ENCODE measurements at places on chromosomes 6 and 20.

- DNase-seq: no peak
Measured at GRCh38 chr6:19443411-19443810, 393.8 kb upstream of the ID4 start.

- DNase-seq: peak; percentile 49
Measured at GRCh38 chr6:33815854-33816253, 12.1 kb upstream of the MLN start.

DNA sequence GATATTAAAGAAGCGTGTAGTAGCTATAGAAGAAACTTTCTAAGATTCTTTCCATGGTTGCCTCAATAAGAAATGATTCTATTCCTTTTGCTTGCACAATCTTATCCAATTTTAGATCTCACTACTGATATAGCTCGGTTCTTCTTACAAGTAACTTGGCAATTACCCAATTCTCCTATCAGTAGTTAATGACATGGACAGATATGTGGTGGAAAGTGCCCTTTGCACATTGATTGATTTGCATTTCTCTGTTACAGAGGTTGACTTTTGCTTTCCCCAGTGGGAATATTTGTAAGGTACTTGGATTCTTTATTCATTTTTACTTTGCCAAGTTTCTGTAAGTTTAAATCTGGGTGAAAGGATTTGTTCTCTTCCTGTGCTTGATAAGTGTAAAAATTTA, 93.7 kb upstream of the QKI start:
- DNase-seq: no peak

DNA sequence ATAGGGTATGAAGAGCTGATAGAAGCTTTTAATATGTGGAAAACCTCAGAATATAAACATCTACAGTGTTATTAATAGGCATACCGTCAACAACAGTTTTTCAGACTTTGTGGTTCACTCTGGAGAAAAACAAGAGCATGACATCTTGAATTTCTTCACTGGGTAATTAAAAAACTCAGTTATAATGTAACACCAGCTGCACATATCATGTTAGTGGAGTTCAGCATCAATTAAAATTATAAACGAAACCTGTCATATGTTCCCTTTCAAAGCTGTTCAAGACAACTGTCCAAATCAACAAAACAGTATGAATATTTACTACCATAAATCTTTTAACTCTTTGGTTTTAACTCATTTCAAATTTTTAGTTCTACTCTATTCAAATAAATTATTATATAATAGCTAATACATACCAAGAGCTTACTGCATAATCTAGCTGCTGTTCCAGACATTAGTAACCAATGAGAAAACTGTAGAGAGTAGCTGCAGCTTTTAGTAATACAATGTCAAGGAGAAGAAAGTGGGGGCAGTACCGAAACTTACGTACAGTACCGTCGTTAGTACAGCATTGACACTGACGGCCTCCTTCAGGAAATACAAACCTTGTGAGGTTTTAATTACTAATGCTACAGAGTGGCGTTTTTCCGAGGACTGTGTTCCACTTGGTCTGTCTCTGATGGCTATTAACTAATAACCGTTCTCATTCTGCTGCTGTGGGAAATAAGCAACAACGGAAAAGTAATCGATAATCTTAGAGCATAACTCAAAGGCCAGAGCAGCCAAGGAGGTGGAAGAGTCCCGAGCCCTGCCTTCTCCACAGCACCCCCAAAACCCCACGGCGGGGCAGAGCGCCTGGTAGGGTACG, 532 bp upstream of the PM20D2 start:
- DNase-seq: peak; percentile 80

DNA sequence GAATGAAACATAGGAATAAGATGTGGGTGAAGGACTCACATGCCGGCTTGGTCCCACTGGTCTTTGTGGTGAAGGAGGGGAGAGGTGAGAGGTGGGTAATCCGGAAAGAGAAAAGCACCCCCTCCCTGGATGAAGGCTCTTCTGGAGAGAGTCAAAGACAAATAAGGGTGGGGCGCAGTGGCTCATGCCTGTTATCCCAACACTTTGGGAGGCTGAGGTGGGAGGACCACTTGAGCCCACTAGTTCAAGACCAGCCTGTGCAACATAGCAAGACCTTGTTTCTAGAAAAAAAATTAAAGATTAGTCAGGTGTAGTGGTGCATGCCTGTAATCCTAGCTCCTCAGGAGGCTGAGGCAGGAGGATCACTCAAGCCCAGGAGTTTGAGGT, 3.1 kb downstream of the LTB start:
- DNase-seq: no peak

- no peak for DNase-seq
Measured at GRCh38 chr6:35357677-35358076, 15.3 kb downstream of the PPARD start.

GRCh38 chr6:10073341-10073740, 341.5 kb downstream of the TFAP2A start:
- no peak for DNase-seq

DNA sequence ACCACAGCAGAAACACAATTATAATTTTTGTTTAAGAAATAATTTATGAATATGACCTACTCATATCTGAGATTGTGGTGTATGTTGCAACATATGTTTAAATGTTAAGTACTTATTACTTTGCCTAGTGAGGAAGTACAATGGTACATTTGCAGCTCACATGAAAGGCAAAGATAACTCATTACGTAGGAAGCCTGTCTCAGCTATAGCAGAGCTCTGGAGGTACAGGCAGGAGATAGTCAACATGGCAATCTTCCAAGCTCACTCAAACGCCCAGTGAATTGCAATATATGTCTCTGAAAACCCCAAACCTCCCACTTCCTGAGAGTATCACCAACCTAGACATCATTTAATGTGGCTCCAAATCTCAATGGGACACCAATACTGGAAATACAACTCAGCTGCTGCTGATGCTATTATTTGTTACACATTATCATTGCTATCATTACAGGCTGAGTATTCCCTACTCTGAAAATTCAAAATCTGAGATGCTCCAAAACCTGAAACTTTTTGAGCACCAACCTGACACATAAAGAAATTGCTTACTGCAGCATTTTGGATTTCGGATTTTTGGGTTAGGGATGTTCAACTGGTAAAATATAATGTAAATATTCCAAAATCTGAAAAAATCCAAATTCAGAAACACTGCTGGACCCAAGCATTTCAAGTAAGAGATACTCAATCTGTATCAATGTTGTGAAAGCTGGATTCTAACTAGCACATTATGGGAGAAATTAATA, 25.1 kb upstream of the GSTA4 start:
- no peak for DNase-seq

DNA sequence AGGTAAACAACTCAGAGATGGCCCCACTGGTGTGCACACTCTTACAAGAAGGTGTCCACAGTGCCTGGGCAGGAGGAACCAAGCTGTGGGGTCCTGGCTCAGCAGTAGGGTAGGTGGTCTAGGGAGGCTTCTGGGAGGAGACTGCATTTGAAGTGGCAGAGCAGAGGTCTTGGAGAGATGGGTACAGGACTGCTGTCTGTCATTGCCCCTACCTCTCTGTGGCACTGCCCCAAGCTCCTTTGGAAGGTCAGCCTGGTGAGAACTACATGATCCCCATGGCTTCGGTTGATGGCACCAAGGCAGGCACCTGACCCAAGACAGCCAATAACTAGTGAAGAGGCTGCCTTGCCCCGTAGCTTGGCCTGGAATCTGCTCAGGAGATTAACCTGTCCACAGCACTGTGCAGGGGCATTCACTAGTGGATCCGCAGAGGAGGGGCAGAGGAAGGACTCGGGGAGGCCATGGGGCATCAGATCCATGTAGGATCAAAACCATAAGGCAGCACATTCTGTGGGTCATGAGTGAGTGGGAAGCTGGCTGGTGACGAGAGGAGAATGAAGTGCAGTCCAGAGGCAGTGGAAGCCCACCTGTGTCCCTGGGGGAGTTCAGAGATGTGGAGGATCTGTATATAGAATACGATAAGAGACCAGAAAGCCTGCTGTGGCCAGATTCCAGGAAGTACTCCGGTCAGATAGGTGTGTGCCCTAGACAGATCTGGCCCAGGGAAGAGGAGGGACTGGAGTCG, 162.0 kb downstream of the GRM4 start:
- no peak for DNase-seq

- DNase-seq: no peak
Measured at GRCh38 chr20:52490711-52491430, 299.3 kb upstream of the ZFP64 start.

- DNase-seq: no peak
Measured at GRCh38 chr6:72916298-72916697, 294.4 kb downstream of the KCNQ5 start.

GRCh38 chr20:45128099-45128498, 3.8 kb upstream of the WFDC12 start:
- DNase-seq: no peak

GRCh38 chr6:52362443-52363227, 684 bp downstream of the PAQR8 start:
- peak; percentile 54 for DNase-seq

DNA sequence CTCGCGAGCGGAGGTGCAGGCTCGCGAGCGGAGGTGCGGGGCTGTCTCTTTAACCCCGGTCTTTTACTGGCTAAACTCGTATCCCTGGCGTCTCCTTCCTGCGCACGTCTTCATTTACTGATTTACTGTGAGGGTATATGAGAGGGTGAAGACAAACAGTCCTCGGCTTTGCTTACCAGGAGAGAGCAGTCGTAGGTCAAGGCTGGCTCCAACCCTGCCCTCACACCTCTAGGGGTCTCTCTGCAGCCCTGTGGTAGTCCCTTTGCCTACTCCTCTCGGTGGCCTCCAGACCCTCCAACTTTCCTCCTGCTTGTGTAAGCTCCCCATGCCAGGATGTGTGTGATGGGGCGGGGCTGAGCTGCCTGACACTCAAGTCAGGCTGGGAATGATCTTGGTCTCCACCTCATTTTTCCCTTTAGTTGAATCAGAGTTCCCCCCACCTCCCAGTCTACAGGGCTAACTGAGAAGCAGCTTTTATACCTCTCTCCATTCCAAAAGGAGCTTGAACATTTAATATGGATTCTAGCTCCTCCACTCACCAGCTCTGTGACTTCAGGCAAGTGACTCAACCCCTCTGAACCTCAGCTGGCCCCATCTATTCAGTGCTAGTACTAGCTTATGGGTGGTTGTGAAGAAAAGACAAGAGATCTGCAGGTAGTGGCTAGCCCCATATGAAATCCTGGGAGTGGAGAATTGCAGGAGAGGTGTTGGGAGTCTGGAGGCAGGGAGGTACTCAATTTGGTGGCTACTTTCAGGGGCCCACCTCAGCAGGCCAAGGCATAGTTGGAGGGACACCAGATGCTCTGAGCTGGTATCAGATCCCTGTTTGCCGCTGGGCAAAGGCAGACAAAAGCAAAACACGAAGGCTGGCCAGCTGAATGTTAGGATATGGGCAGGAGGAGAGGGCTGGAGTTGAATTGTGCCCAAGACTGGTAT, 902 bp downstream of the SLC29A1 start:
- DNase-seq: peak; percentile 39

DNA sequence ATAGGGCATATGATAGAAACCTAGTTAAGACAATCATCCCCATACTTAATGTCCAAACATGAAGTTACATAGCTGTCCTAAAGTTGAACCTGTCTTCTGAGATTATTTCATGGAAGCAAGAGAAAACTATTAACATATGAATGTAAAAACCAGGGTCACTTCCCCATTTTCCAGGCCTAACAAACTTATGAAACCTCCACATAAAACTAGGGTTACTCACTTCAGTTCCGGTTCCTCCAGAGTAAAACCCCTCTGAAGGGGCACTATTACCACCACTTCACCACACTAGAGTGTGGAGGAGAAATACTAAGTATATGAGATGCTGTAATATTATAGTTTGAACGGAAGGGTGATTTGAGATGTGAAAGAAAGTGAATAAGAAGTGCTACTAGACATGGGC, 14.9 kb downstream of the PRKN start:
- DNase-seq: no peak

DNA sequence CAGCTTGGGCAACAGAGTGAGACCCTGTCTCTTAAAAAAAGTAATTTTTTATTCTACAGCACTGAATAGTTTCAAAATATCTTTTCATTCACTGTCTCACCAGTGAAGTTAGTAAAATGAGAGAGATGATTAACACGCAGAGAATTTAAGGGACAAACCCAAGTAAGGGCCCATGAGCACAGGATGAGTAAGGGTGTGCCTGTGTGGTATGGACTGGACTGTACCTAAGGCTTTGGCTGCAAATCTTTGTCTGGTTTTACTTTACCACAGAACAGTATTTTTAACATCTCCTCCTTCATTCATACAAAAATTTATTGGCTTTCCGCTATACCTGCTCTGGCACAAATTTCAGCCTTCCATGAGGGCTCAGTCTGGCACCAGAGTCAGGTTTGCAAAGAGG, 433.3 kb downstream of the UTRN start:
- no peak for DNase-seq

DNA sequence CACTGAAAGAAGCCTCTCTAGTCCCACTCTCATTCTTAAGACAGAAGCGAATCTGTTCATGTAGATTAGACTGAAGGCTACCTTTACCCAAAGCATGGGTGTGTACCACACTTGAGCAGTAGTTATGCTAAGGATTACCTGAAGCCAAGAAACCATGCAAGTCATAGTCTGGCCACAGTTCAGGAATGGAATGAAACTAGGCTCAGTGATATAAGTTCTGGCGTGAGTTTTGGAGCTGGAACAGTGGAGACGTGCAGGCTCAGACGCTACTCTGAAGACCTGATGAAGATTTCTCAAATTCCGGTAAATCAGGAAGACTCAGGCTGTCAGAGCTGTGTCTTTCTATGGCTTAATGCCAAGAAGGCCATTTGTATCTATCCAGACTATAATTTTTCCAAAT, 219.9 kb downstream of the HDGFL1 start:
- DNase-seq: no peak

DNA sequence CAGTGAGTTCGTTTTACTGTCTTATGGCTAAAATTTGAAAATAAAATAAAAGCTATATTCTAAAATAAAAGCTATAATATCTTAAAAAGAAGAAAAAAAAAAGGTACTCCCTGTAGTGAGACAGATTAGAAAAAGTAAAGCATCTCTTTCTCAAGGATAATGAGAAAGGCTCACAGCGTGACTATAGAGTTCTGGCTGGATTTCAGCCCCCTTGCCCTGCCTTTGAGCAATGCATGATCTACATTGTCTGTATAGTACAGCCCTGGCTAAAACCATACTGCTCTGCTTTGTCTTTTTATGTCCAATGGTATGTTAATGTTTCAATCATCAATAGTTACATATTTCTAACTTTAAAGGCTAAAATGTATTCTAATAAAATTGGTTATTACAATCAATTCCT, 91.2 kb downstream of the PRSS35 start:
- no peak for DNase-seq

DNA sequence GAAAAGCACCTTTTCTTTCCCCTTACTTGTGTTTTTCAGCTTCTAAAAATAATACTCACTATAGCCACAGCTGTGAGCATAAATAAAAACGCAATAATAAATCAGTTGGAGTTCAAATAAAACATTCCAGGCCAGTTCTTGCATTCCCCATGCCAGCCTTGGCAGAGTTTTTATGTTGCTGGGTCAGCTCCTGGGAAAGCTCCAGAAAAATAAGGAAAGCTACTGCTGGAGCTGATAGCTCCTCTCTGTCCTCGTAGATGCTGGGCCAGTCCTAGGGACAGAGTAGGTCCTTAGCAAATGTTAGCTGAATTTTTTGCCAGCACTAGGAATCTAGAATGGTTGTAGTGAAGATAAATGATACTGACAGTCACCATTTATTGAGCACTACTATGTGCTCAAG, 389.0 kb upstream of the SYNCRIP start:
- DNase-seq: no peak

GRCh38 chr20:46253391-46253790, 54.9 kb downstream of the CDH22 start:
- no peak for DNase-seq
